ENCODE measurements at places on chromosomes 2 and 18. TPM values are rescaled to one million over a fixed set of nuclear protein-coding genes. Genes with fewer than 3 reads are reported as not detected.
A peak's percentile ranks its signal among the peaks of the same experiment; 100 is the strongest.

- no peak for DNase-seq
These were observed 55.5 kb upstream of the ACVR2A start for GRCh38 chr2:147789287-147789686.

The AFF3 gene
- 5.6 TPM for total RNA-seq

DNA sequence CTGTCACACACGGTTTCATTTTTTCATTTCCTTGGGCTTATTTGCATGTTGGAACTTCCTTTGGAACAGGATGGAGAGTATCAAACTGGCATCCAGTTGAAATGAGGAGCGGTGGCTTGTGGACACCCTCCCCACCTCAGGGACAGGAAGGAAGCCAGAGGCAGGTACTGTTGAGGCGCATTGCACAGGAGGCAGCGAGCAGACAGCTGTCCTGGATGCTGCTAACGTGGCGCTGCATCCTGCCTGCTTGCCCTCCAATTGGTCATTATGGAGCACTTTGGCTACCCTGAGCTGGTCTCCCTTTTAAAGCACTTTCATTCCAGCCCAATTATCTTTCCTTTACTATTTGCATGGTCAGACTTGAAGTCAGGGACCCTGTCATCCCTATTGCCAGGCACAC lies 80.7 kb upstream of the ITGA4 start:
- no peak for DNase-seq

DNA sequence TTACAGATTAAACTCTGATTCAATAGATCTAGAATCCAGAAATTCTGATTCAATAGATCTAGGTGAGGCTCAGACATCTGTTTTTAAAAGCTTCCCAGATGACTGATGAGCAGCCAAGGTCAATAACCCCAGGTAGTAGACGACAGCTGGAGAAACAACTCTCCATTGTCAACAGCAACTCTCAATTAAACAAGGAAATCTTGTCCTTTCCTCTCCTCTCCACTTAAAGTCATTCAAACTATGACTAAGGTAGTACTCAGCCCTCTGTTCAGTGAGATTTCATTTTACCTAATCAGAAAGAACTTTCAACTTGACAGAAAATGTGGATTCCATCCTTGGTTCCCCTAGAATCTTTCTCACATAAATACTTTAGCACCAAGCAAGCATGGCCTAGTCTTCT lies 94.6 kb upstream of the SCG2 start:
- no peak for DNase-seq

DNA sequence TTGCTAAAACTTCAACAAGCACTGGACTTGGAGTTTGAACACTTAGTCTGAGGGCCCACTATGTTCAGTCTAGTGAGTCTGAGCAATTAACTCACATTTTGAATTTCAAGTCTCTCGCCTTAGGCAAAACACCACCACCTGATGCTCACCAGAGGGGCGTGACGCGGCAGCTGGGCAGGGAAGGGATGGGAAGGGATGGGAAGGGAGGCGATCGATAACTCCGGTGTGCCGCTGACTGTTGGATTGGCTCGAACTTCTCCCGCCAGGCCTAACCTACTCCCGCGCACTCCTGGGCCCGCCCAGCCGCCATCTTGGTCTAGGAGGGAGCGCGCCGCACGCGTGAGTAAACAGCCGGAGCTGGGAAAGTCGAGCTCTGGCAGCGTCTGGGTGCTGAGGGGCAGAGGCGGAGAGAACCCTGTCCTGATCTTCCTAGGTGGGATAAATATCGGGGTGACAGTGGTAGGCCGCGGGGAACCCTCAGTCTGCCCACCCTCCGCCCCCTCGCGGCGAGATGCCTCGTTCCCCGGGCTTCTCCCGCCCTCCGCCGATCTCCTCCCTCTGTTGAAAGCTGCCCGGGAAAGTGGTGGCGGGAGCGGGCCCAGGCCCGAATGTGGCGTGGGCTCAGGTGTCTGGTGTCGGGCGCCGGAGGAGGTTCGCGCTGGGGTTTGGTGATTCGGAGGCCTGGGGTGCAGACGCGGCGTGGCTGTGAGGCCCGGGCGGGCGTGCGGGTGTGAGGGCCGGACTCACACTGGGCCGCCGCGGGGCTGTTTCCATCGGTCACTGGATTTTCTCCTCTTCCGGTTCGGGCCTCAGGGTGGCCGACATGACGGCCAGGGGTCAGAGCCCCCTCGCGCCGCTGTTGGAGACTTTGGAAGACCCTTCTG lies at the start of gene RIF1:
TSS of gene RIF1 (plus strand) at position 302 of the 884 bp plus-strand sequence. CDS start at position 824, 522 bp downstream.
- peak; percentile 91 for DNase-seq
